ENCODE measurements at places on chromosomes 5 and 9.

- DNase-seq, result no peak
Measured at GRCh38 chr9:113599646-113600022, 136.1 kb downstream of the RGS3 start.

DNA sequence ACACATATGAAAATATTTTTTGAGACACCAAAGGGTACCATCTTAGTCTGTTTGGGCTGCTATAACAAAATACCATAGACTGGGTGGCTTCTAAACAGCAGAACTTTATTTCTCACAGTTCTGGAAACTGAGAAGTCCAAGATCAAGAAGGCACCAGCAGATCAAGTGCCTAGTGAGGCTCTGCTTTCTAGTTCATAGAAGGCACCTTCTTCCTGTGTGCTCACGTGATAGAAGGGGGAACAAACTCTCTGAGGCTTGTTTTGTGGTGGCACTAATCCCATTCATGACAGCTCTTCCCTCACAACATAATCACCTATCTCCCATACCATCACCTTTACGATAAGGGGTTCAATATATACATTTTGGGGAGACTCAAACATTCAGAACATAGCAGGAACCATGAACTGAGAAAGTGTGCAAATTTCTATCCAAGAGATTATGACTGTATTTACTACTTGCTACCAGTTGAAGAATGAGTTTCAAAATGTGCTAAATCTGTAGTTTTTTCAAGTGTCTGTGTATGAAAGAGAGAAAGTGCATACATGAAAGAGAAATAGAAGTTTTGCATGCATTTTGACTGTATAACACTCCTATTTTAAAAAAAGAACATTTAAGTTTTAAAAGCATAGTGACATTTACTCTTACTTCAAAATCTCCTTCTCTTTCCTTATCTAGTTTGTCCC lies 207.3 kb downstream of the PARP8 start:
- DNase-seq, result no peak

GRCh38 chr9:130276955-130277354 lies 11.4 kb downstream of the HMCN2 start:
- no peak for DNase-seq

- DNase-seq, result no peak
Measured at GRCh38 chr9:8521112-8521511, 721.5 kb upstream of the DMAC1 start.

DNA sequence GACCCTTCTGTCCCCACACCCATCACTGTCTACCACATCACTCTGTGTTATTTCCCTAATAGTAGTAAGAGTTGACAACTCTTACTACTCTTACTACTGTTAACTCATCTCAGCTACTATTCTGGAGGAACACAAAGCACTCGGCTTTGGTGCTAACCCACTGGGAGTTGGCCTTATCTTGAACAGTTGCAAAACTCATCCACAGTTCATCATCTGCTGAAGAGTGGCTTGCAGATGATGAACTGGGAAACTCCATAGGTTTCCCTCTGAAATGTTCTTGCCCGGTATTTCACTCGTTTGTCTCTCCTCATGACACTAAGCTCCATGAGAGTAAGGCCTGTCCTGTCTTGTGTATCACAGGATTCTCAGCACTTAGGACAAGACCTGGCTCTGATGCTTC lies 221.4 kb downstream of the NR3C1 start:
- no peak for DNase-seq

GRCh38 chr5:149609640-149610219 lies 28.4 kb downstream of the ARHGEF37 start:
- DNase-seq, result no peak

- DNase-seq, result no peak
Measured at GRCh38 chr9:127990554-127990953, 9.8 kb upstream of the EEIG1 start.

GRCh38 chr5:42612750-42613366 lies 143.8 kb upstream of the CCDC152 start:
- DNase-seq, result peak; percentile 51

DNA sequence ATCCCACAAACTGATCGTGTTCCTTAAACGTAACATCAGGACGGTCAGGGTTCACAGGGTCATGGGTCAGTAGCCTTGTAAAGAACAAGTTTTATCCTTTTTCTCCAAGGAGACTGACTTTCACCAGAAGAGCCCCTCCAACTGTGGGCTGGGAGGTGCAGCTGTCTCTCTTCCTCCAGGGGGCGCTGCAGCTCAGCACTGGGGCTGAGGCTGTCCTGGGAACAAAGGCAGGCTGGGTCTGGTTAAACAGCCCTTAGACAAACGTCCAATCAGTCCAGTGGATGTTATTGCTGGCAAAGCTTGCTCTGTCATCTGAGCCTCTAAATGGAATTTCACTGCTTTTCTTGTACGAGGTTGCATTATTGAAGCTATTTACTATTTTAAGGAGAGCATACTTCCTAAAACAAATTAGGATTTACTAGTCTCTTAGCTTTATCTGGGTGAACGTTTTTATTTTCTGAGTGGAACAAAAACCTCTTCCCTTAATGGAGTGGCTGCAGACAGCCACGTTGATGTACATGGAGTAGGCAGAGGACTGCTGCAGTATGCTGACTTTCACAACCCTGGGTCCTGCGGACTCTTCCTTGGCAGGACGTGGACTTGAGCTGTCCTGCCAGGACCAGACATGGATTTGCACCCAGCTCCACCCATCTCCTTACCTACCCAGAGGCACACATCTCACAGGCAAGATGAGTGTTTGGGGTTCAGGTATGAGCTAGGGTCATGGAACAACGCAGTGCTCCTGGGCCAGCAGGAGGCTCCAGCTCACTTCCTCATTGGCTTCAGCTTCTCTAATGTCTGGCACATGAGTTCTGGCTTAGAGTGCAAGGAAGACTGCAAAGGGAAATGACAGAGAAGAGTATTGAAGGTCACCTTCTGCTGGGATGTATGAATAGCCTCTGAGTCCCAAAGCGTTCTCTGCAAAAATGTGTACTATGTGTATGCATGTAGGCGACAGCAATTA lies 7.8 kb downstream of the EXOSC2 start:
- DNase-seq, result no peak

GRCh38 chr5:108696951-108697715 lies 50.6 kb upstream of the FER start:
- no peak for DNase-seq

DNA sequence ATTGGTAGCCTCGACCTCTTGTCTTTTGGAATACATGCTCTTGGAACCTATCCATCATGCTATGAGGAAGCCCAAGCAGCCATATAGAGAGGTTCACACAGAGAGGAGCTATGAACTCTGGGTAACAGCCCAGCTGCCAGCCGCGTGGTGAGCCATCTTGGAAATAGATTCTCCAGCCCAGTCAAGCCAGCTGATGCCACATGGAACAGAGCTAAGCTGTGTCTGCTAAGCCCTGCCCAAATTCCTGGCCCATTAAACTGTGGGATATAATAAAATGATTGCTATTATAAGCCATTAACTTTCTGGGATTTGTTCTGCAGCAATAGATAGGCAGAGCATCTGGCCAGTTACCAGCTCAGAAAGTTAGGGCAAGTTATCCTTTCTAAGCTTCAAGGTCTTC lies 4.9 kb upstream of the PRUNE2 start:
- DNase-seq, result no peak
